ENCODE measurements at places on chromosomes 5 and 9.

DNA sequence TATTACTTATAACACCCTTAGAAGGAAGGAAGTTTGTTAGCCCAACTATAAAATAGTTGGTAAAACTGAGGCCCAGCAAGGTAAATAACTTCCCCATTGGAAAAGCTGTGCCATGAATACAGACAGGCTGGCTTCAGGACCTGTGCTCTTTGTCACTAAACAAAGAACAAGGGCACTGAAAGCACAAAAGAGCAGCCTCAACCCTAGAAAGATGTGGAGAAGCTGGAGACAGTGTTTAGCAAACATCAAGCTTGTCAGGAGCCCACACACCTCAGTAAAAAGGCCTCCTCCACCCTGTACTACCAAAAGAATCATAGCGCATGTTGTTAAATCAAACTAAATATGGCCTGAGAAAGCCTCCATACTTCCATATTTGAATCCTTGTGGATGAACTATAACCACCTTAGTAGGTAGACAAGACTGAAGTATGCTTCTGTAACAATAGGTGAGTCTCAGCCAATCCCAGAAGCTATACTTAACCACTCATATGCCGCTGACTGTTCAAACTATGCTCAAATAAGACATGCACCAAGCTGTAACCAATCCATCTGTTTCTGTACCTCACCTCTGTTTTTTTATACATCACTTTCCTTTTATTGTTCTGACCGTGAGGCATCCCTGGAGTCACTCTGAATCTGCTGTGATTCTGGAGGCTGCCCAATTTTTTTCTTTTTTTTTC is 18.4 kb upstream of the SCGB3A2 start:
- DNase-seq = no peak

GRCh38 chr5:6402939-6403338 is 24.6 kb upstream of the MED10 start:
- peak; percentile 20 for DNase-seq

DNA sequence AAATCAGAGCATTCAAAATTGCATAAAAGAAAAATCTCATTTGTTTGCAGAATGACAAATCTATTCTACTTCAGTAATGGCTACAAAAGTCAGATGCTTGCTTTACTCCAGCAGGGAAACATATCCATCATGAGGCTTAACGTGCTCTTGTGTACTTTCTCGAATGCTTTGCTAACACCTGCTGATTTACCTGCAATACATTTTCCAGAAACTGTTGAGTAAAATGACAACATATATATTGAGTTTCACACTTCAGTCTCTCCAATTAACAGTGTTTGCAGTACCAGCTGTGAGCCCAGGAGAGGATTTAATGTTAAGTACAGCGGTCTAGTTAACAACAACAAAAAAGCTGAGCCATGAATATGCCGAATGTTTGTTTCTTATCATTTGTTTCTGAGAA is 391.5 kb upstream of the SMC2 start:
- no peak for DNase-seq

- DNase-seq = no peak
Measured at GRCh38 chr9:113879318-113879717, 3.2 kb downstream of the ZNF618 start.

- DNase-seq = no peak
Measured at GRCh38 chr5:135216471-135217343, 182.3 kb downstream of the MACROH2A1 start.

DNA sequence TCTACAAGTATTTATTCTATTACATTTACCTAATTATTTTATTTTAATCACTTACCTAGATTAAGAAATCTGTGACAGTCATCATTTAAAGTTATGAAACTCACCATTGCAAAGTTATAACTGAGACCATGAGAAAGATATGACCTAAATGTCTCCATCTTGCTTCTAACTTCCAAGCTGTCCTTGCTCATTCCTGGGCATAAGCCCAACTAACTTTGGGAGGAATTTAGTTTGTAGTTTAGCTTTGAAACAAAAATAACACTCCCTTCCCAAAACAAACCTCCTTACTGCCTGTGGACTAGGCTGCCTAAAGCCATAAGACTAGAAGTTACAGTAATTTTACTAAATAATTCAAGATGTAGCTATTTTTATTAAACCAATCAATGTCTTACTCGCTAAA is 195.6 kb upstream of the RAI14 start:
- DNase-seq = no peak

DNA sequence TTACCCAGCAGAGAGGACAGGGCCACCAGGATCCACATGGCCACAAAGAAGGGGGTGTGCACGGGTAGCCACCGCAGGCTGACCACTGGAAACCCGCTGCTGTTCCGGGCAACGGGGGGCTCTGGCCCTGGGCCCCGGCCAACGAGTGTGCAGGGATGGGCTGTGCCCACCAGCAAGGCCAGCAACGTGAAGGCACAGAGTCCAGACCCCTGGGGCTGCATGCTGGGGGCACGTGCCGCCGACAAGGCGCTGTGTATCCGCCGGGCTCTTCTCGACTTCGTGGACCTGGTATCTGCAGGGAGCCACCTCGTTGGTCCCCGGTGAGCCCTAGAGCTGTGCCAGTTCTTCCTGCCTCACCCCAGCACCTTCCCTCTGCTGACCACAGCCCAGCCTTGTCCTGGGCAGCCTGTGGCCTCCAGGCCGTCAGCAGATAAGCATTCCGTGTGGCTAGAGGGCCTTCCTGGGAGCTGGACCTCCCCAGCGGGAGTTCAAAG is 42.2 kb upstream of the CEP72 start:
- no peak for DNase-seq

- DNase-seq = no peak
Measured at GRCh38 chr9:9177081-9177480, 1377.5 kb upstream of the DMAC1 start.

DNA sequence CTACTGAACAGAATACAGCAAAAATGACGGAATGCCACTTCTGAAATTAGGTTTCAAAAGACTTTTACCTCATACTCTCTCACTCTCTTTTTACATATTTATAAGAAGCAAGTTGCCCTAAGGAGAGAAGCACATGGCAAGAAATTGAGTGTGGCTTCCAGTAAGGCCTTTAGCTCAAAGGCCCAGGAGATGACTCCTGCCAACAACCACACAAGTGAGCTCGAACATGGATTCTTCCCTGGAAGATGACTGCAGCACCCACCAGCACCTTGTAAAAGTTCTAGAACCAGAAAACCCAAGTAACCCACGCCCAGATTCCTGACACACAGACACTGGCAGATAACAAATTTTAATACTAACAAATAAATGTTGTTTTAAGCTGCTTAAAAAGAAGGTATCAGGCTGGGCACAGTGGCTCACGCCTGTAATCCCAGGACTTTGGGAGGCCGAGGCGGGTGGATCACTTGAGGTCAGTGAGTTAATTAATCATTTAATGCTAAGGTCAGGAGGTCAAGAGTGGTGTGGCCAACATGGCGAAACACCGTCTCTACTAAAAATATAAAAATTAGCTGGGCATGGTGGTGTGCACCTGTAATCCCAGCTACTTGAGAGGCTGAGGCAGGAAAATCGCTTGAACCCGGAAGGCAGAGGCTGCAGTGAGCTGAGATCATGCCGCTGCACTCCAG is 17.0 kb downstream of the PTBP3 start:
- no peak for DNase-seq

GRCh38 chr9:126875756-126876510 is 15.5 kb downstream of the ZBTB34 start:
- no peak for DNase-seq

- DNase-seq = no peak
Measured at GRCh38 chr9:95496687-95497086, 20.1 kb downstream of the PTCH1 start.

- no peak for DNase-seq
Measured at GRCh38 chr5:175317872-175318271, 126.1 kb downstream of the DRD1 start.

GRCh38 chr5:172907657-172908056 is 51.6 kb upstream of the RPL26L1 start:
- DNase-seq = no peak

DNA sequence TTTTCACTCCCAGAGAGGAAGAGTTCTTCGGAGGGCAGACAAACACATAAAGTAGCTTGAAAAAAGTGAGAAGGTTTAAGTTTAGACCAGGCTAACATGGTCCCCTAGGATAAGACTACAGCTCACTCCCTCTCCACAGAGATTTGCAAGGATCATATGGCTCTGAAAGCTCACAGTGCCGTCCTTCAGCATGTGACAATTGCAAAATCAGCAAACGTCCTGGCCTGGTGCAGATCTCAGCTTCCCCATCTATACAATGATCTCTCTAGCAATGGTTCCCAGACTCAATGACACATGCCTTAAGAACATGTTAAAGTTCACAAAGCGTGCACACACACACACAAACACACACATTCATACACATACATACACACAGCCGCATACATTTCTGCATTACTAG is 327.6 kb downstream of the ACTL7B start:
- no peak for DNase-seq

GRCh38 chr9:12958708-12959107 is 183.9 kb downstream of the LURAP1L start:
- no peak for DNase-seq

- no peak for DNase-seq
Measured at GRCh38 chr5:176813587-176814312, 3.4 kb downstream of the UNC5A start.

DNA sequence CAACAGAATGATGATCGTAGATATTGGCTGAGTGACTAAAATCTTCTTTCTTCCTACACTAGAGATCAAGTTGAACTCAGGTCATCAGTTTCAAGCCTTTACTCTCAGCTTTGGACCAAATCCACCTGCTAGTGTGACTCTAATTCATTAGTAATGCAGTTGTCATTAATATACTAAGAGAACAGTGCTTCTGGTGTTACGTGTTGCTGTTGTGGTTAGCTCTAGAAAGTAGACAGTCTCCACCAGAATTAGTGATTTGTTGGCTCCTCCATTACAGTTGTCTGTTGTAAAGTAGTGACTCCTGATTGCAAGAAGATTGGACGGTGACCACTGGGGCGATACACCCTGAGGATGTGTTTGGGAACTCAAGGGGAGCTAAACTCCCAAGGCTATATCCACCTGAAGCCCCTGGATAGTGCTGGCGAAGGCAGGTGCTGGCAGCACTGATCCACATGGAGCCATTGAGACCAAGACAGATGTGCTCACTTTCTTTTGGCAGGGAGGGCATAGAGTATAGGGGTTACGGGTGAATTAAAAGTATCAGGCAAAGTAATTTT is 3.1 kb downstream of the CAMK4 start:
- DNase-seq = no peak

- DNase-seq = no peak
Measured at GRCh38 chr5:137398154-137398553, 101.0 kb downstream of the SPOCK1 start.

GRCh38 chr5:153748823-153749222 is 258.4 kb downstream of the GRIA1 start:
- no peak for DNase-seq

DNA sequence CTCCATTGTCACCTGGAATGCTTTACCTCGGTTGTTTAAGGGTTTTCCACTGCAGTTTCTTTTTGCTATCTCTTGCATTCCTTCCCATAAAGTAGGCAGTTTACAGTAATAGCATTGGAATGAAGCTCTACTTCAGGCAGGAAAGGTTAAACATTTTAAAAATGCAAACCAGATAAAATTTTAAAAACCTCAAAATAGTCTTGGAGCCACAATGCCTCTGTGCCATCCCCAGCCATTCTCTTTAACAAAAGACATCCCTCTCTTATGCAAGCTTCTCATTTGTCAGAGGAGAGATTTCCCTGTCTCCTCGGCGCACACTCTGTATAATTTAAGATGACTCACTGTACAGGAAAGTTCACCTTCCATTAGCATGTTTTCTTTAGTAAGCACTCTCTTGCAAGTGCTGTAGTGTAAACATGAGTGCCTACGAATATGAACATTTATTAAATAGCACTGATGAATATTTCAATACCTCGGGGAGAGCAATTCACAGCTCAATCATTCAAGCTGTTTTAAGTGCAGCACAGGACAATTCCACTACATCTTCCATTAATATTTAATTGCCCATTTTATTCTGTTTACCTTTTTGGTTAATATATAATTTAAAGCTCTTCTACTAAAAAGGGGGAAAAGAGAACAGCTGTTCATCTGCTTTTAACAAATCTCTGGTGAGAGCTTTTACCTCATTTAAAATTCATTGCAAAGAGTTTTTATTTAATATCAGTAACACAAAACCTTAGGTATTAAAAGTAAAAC is 343.6 kb downstream of the SPATA31D1 start:
- peak; percentile 82 for DNase-seq

DNA sequence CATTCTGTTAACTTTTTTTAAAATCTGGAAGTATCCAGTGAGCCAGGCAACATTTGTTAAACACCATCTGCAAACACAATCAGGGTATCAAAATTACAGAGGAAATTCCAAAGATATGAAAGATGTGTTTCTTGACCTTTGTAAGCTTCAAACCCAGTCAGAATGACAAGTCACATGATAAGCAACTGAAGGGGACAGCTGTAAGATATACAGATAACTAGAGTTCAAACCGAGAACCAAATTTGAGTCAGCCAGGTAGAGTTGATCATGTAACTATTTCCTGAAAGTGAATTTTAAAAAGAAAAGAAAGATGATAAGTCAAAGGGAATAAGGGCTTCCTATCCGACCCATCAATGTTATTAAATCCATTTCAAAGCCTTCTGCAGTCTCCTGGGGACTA is 196.2 kb downstream of the DEPDC1B start:
- no peak for DNase-seq

DNA sequence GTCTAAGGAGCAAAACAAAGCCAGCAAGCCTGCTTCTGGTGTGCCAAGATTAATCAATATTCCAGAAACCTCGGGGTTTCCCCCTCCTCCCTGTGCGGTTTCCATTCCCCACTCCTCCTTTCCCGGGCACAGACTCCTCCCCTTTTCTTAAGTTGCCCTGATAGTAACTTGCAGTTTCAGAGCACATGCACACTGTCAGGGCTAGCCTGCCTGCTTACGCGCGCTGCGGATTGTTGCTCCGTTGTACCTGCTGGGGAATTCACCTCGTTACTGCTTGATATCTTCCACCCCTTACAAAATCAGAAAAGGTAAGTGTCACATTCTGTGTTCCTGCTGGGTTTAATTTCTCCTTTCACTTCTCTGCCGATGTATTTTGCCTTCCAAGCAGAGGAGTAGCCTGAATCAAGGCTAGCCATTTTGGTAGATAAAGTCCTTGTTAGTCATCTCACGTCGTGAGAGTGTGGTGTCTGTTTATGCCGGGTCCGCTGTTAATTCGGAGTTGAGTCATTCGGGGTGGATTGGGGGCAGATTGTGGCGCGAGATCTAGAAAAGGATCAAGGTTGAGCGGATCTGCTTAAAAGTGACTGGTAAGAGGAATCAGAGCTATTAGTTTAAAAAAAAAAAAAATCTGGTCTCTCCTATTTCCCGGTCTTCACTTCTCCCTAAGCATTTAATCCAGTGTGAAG is at the start of gene SLC1A3:
TSS of gene SLC1A3 (plus strand) at position 179 of the 686 bp plus-strand sequence. CDS start 1,818 bp downstream, outside the sequence.
- peak; percentile 32 for DNase-seq

DNA sequence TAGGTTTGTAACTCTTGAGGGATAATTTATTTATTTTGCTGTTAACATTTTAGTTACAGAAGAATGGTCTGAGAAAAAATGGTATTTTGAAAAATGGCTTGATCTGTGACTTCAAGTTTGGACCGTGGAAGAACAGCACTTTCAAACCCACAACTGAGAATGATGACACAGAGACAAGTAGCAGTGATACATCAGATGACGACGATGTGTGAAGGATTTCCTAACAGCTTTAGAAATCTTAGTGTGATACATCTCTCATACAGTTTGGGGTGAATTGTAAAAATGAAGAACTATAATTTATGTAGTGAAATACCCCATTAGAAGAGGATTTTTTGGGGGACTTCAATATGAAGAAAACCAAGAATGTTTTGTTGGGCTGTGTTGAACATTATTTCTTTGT is 88.7 kb downstream of the GPBP1 start:
- DNase-seq = no peak

Data from AG09309 (cell line).